ENCODE measurements at places on chromosomes 13 and 19.

- DNase-seq = no peak
Measured at GRCh38 chr19:19171821-19172532, 1.9 kb upstream of the MEF2B start.

DNA sequence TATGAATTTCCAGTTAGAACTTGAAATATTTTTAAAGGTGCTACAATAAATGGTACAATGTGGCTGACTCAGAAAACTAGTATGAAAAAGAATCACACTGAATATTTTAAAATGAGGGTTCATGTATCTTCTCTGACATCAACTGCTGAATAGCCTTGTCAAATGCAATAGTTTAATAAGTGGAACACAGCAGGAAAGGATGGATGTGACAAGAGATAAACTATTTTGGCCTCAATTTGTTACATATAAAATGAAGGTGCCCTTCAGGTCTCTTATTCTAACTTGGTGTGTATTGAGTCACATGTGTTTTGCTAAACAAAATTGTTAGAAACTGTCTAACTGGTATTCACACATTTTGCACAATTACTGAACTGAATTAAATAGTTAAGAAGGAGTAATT lies 1018.4 kb upstream of the PCDH20 start:
- no peak for DNase-seq

DNA sequence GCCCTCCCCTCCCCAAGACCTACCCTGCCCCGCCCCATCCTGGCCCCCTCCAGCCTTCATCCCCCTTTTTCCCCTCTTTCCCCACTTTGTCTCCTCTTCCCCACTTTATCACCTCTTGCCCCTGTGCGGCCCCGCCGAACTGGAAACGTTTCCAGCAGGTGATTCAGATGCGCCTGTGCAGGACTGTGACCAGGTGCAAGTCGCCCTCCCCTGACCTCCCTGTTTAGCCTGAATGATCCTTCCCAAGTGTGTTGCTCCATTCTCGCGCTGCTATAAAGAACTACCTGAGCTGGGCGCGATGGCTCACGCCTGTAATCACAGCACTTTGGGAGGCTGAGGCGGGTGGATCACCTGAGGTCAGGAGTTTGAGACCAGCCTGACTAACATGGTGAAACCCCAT lies 25.9 kb downstream of the ZNF791 start:
- DNase-seq = no peak

- DNase-seq = no peak
Measured at GRCh38 chr19:16585808-16586476, 13.7 kb upstream of the SLC35E1 start.

GRCh38 chr19:51546650-51547396 lies 15.4 kb upstream of the SIGLEC6 start:
- no peak for DNase-seq

DNA sequence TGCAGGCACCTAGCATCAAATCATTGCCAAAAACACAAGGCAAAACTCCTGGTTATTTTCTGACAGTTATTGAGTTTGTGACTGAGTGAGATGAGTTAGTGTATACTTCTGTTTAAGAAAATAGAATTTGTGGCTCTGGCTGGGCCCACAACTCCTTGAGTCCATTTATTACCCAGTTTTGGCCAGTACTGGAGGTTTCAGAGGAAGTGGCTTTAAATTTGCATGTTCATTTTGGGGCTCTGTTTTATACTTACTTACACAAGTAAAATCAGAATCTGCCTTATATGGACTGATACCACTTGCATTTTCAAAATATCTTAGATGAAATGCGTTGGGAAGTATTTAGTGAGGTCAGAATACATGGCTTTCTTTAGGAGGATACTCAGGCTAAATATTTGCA lies 29.0 kb downstream of the TNFSF11 start:
- no peak for DNase-seq

DNA sequence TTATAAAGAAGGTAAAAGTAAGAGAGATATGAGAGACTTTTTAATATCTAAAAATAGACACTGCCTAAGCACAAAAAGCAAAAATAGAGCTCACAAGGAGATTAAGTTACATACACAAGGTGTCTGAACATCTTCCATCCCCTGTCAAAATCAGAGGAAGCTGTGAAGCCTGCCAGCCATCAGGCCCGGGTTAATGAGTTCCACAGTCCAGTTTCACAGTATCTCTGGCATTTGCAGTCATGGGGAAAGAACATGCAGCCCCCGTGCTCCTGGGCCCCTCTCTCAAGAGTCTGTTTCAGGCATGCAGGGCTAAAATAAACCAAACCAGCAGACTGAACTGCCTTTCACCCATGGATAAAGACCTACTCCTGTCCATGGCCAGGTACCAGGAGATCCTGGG lies 79.2 kb downstream of the TBC1D4 start:
- DNase-seq = no peak

DNA sequence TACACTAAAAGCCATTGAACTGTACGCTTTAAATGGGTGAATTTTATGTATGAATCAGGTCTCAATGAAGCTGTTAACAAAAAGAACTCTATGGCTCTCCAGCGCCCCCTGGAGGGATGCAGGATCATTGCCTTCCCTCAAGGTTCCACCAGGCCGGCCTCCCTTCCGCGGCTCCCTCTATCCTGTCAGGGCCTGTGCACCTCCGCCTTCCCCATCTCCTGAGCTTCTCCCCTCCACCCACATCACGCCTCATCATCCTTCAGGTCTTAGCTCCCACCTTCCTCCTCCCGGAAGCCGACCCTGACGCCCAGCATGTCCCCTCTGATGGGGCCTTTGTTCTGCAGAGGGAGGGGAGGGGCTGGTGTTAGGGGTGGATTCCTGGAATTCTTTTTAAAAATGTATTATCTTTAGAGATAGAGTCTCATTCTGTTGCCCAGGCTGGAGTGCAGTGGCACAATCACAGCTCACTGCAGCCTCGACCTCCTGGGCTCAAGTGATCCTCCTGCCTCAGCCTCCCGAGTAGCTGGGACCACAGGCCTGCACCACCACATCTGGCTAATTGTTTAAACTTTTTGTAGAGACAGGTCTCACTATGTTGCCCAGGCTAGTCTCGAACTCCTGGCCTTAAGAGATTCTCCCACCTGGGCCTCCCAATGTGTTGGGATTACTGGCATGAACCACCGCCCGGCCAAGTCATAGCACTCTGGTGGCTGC lies 27.7 kb downstream of the MEIS3 start:
- peak; percentile 66 for DNase-seq

DNA sequence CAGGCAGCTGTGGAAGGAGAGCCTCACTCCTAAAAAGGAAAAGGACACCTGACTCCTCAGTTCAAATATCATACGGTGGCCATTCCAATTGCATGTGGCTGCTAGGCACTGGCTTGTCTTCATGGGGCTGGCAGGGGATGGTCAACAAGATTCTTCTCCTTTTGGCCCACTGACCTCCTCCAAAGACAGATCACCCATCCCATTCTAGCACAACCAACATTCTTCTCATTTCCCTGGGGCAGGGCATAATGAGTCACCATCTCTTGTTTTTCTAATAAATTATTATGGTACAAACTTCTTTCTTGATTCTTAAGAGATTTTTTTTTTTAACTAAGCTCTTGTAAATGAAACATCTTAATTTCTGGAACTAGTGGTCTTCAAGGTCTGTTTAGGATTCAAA lies 136.7 kb upstream of the NBEA start:
- DNase-seq = no peak

DNA sequence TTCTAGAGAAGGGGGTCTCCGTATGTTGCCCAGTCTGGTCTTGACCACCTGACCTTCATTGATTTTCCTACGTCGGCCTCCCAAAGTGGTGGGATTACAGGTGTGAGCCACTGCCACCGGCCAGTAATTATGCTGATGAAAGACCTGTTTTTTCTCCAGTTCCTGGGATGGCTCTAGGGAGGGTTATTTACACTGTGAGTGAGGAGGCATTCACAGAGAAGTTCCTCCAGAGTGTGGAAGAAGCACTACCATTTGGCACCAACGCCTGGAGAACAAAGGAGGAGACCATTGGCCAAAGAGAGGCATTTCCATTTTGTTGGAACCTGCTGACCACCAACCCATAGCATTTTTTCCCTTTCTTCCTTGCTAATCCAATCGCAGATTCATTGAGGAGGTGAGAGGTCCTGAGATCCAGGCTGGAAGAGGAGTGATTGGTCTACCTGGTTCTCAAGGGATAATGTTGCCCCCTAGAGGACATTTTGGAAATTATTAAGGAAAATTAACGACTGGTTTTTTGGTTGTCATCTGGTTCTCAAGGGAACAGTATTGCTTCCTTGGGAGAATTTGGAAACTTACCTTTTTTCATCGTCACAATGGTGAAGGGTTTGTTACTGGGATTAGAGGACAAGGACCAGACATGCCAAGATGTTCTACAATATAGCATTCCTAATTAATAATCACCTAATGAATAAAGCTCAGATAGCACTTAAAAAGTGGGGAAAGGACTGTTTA lies 5.5 kb upstream of the SAE1 start:
- no peak for DNase-seq

DNA sequence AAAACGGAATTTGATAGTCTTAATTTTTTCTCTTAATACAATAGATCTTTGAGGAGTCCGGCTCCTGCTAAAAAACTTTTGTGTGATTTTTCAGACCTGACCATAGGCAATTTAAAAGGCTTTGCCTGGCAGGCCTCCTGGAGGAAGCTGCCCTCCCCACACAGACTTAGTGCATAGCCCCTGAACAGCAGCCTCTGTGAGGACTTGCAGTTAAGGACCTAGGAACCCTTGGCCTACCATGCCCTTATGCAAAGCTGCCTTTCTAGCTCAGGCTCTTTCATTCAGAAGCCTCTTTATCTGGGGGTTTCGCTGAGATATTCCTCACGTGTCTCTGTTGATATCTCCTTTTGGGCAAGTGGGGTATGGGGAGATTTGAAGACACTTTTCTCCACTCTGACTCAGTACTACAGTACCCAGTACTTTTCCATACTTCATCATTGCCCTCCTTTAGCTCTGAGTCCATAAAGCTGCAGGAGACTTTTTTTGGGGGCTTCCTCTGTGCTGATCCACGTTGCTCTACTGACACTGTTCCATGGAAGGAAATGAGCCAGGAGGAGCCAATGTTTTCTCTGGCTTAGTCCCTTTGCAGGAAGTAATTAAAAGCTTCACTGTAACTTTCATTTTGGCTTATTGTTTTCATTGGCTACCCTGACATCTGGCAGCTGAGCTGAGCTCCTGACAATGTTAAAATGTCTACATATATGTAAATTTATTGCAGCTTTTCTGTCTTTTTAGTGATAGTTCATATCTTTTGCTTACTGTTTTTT lies 283.1 kb downstream of the TDRD3 start:
- no peak for DNase-seq

GRCh38 chr13:99659226-99659625 lies 158.0 kb downstream of the TM9SF2 start:
- DNase-seq = no peak

GRCh38 chr19:50626795-50627194 lies 12.9 kb downstream of the SYT3 start:
- DNase-seq = no peak

- DNase-seq = no peak
Measured at GRCh38 chr13:101728021-101728420, 275.5 kb downstream of the ITGBL1 start.

- DNase-seq = no peak
Measured at GRCh38 chr19:56491399-56491798, 14.3 kb upstream of the ZNF667 start.

GRCh38 chr13:85659493-85659892 lies 139.7 kb downstream of the SLITRK6 start:
- no peak for DNase-seq

GRCh38 chr13:42484386-42484785 lies 89.6 kb upstream of the TNFSF11 start:
- no peak for DNase-seq

DNA sequence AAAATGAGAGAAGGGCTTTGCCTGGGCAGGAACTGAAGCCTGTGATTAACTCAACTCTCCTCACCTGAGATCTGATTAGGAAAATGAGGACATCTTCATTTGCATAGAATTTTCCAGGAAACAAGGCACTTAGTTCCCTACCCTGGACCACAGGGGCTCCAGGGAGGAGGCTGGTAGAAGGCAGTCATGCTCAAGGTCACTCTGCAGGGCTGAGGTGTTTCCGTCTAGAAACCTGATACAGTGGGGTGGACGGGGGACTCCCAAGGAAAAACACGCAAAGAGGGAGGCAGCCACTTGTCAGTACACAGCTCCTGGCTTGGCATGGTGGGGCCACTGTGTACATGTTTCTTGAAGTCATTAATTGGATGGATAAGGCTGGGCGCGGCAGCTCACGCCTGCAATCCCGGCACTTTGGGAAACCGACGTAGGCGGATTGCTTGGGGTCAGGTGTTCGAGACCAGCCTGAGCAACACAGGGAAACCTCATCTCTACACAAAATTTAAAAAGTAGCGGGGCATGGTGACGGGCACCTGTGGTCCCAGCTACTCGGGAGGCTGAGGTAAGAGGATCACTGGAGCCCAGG lies 6.0 kb downstream of the KLK14 start:
- DNase-seq = no peak

DNA sequence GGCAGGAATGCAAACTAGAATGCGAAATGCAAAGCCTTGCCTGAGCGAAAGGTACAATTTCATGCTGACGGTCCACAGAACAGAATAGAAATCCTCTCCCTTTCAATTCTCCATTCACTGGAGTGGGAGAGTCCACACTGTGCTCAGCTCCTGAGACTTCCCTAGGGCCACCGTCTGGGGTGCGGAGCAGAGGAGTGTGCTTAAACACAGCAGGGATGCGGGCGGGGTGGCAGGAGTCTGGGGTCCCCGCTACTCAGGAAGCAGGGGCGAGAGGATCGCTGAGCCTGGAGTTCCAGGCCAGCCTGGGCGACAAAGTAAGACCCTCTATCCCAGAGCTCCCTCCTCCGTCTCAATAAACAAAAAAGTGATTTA lies 552 bp upstream of the ZNF816 start:
- DNase-seq = no peak

DNA sequence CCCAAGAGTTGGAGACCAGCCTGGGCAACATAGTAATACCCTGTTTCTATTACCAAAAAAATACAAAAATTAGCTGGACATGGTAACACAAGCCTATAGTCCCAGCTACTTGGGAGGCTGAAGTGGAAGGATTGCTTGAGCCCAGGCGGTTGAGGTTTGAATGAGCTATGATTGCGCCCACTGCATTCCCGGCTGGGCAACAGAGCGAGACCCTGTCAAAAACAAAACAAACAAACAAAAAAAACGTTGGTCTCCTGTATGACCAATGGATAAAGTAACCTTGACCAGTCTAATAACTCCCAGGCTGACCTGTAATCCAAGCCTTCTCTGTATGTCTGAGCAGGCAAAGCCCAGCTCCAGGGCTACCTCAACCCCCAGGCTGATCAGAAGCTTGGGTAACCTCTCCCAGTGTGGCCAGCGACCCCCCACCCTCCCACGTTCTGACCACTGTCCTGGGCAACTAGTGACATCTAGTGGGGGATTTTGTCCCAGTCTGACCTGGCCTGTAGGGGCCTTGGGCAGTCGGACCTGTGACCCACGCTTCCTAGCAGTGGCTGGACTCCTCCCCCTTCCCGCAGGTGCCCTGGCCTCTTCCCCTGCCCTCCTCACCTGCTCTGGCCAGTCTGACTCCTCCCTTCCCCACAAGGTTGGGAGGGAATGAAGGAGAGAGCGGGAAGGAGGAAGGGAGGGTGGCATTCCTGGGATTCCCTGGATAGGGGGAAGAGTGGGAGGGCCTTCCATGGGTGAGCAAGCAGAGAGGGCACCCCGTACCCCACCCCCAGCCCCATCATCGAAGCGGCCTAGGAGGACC lies 1.0 kb upstream of the BCAM start:
- DNase-seq = no peak

GRCh38 chr13:74243637-74244526 lies 109.7 kb upstream of the KLF12 start:
- no peak for DNase-seq

- no peak for DNase-seq
Measured at GRCh38 chr13:48159826-48160225, 64.9 kb upstream of the MED4 start.

Measured in stimulated activated CD4-positive, alpha-beta T cell treated with anti-CD3 and anti-CD28 coated beads, TNF-alpha, amount 100 ng/mL, for 1 hour (primary cell).